ENCODE measurements at places on chromosomes 7 and 10.

DNA sequence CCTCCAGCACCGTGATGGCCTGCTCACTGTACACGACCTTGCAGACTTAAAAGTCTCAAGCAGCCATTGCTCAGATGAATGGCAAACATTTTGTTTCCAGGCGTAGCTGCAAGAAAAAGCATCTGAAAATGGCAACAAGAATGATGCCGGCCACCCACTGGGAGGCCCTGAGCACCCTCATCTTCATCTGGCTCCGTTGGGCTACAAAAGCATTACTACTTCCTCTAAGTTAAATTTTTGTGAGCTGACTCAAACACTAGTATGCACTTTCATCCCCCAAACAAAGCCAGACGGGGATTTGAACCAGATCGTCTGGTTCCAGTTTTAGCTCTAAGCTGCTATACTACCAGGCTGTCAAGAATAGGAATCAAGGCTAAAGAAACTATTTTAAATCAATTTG lies 116.6 kb upstream of the CDK1 start:
- no peak for DNase-seq

DNA sequence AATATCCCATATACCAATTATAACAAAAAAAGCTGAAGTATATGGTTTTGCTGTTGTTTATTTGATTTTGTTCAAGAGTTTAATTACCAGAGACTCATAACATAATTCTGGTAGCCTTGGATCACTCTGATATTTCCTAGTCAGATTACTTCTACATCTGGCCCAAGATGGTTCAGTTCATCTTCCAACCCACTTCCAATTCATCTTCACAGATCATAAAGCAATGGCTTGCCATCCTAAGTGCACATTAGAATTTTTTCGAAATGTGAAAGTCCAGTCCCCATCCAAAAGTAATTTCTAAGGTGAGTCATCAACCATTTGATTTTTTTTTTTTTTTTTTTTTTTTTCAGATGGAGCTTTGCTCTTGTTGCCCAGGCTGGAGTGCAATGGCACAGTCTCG lies 8.0 kb upstream of the HIBADH start:
- DNase-seq, result no peak

DNA sequence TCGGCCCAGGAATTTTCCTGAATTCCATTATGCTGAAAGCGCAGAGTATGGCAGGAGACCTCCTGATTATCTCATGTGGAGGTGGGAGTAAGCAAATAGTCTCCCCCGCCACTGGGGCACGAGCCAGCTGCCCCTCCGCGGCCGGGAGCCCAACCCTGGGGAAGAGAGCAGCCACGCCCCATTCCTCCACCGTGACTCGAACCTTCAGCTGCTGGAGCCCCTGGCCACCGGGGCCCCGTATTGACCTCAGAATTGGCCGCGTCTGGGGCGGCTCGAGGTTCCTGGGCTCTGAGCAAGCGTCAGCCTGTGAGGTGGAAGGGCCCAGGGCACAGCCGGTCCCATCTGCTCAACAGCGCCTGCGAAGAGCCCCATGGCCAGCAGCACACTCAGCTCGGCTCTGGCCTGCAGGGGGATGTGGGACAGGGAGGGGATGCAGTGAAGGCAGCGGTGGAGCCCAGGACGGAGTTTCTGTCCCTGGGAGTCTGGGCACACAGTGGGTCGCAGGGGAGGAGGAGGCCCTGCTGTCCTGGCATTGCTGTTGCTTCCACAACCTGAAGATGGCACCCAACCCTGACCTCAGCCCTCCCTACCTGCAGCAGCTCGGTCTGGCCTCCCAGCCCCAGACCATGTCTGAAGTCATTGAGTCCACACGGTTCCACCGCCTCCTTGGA lies 97.8 kb downstream of the CHST15 start:
- peak; percentile 30 for DNase-seq

DNA sequence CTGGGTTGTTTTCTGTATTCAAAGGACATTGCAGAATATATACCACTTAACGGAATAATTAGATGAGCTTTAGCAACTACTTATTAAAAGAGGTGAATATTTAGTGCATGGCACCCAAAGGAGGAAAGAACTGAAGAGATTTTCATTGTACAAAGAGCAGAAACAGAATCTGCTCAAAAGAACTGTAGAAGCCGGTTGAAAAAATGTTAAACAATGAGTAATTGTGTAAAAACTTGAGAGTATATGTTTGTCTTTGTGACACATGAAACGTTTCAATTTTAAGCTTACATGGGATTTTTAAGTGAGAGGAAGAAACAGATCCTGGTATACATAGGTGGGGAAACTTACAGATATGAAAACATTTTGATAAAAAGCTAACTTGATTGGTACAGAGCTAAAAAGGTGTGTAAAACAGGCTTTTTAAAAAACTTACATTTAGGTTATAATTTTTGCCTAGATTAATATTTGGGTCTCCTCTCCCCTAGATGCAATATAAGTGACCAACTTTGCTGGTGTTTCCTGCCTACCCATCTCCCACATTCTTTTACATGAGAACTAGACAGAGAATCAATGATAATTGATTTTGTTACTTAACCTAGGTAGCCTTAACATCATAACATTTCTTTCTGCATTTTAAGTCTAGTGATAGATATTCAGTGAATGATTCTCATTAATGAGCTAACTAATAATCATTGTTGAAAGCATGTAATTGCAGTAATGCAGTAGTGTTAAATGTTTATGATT lies 6.8 kb downstream of the ARL5B start:
- no peak for DNase-seq

Measured in caudate nucleus (tissue), 63 donors.